Right renal cortex interstitium (tissue), 3 donors: ENCODE measurements at places on chromosomes 1 and 21.

DNA sequence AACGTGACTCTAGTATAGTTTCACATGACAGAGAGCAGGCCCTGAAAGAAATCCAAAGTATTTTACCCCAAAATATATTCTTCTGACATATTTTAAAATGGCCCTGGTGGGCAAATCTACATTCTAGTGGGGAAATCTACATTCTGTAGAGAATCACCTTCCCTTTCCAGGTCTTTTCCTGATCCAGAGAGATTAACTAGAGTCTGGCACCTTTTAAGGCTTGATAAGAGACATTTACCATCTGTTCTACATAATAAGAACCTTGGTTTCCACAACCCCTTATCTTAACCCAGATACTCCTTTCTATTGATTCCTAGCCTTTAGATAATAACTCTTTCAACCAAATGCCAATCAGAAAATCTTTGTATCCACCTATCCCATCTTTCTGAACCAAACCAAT is 17.0 kb upstream of the L1TD1 start:
- no peak for DNase-seq

GRCh38 chr1:186873687-186874086 is 44.9 kb downstream of the PLA2G4A start:
- no peak for DNase-seq

- no peak for DNase-seq
Observed at GRCh38 chr21:38293765-38294164, 37.0 kb downstream of the KCNJ15 start.

GRCh38 chr1:241688940-241689368 is 36.9 kb downstream of the WDR64 start:
- no peak for DNase-seq

DNA sequence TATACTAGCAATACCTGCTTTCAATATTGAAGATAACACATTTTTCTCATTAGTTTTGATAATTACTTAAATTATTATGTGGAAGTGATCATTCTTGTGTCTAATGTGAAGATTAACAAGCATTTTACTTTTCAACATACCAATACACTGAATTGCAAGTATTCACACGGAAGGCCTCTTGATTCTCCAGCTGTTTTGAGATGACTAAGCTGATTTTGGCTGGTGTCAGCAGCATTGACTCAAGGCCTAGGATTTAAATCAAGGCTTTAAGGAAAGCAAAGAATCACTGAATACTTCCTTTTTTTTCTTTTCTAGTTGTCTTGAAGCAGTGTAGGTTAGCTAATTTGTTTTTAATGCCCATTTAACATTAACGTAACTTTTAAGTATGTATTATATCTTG is 373.7 kb downstream of the SRGAP2C start:
- no peak for DNase-seq

- no peak for DNase-seq
Observed at GRCh38 chr1:208766832-208767231, 522.6 kb upstream of the PLXNA2 start.

GRCh38 chr1:9849691-9850441 is 26.1 kb upstream of the CLSTN1 start:
- no peak for DNase-seq

GRCh38 chr1:203425663-203425975 is 50.0 kb upstream of the PRELP start:
- DNase-seq = no peak

DNA sequence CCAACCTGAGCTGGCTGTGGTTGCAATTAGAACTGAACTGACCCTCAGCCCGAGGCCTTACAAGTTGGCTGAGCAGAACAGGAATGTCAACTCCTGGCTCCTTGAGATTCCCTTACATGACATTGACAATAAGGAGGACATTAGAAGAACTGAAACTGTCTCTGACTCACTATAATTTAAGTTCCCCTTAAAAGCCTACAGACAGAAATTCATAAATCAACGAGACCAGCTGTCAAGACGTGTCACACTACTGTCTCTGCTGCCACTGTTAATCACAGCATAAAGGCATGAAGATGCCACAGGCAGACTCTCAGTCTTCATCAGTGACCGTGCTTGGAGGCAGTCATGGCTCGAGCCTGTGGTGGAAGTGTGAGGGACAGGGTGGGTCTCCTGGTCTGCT is 168.8 kb downstream of the GABPA start:
- no peak for DNase-seq

GRCh38 chr1:93029317-93029716 is 49.8 kb upstream of the MTF2 start:
- no peak for DNase-seq

GRCh38 chr21:44067011-44067839 is 40.0 kb upstream of the PWP2 start:
- no peak for DNase-seq

GRCh38 chr21:35223480-35224156 is 174.5 kb upstream of the RUNX1 start:
- DNase-seq = no peak

GRCh38 chr1:55775007-55775406 is 559.8 kb upstream of the USP24 start:
- DNase-seq = no peak

GRCh38 chr1:222938986-222939385 is 124.1 kb downstream of the DISP1 start:
- DNase-seq = no peak

DNA sequence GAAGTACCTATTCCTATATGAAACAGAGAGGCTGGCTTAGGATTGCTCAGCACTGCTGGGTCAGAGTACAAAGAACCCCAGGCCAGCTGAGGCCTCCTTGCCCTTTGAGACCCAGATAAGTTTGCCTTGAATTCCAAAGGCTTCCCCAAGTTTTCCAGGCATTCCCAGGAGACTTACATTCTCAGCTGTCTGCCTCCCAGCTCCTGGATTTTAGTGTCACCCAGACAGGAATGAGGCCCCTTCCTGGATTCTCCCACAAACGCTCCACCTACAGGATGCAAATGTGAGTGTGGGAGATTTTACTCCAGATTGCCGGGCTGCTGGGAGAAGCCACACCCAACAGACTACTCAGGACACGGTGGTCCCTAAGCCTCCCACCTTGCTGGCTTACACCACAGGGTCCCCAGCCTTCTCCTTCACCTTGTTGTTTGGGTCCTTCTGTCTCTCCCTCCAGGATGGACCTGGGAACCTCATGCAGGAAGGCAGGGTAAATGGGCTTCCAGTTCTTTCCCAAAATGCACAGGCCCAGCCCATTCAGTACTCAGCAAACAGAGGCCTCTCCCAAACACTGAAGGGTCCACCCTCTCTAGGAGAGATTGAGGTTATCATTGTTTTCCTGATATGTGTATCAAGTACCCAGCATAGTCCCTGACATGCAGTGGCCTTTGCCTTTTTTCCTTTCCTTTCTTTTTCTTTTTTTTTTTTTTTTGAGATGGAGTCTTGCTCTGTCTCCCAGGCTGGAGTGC is 10.6 kb downstream of the RHBG start:
- DNase-seq = no peak

DNA sequence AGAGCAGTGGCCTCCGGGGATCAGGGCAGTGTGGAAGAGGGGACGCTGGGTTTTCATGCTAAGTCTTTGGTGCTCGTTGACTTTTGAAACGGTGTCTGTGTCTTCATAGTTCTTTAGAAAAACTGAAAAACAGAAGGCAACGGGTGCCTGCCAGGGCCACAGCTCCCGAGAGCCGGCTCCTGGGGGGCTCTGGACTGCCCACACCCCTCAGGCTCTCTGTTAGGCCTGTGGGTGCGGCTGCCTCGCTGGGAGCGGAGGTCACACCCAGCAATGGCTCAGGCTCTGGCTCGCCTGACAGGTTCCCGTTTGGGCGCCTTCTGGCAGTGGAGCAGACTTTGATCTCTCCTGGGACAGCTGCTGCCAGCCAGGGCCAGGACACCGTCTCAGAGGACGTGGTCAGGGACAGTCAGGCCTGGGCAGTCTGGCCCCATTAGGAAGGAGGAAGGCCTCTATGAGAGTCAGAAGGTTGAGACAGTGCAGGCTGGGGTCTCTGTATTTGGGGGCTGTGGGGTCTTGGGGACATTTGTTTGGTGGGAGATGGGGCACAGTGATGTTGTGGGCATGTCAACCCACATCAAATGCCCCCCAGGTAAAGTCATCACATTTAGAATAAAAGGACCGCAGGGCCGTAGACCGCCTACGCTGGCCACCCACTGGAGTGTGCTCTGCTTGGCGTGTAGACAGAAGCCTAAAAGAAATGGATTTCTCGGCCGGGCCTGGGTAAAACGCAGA is 5.6 kb downstream of the ARHGEF16 start:
- no peak for DNase-seq

- no peak for DNase-seq
Observed at GRCh38 chr1:2163205-2163604, 31.4 kb downstream of the FAAP20 start.

DNA sequence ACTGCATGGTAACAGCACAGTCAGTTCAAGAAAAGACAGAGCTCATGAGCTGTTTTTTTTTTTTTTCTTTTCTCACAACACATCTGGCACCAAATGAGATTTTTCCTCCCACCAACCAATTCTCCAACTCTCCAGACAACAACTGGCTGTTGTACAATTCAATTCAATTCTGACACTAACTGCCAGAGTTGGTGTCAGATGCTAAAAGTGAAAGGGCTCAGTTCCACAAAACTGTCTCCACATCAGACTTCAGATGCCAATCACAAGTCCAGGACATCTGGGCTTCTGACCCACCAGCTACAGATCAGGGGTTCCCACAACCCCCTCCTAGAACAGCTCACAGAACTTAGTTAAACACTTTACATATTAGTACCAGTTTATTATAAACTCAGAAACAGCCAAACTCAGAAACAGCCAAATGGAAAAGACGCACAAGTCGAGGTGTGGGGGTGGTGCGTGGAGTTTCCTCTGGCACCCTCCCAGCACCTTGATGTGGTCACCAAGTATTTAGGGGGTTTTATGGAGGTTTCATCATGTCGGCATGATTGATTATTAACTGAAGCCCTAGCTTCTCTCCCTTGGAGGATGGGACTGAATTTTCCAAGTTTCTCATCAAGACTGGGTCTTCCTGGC is 39.2 kb upstream of the LRRC8D start:
- no peak for DNase-seq

GRCh38 chr1:194367121-194367520 is 1180.7 kb upstream of the B3GALT2 start:
- DNase-seq = no peak

DNA sequence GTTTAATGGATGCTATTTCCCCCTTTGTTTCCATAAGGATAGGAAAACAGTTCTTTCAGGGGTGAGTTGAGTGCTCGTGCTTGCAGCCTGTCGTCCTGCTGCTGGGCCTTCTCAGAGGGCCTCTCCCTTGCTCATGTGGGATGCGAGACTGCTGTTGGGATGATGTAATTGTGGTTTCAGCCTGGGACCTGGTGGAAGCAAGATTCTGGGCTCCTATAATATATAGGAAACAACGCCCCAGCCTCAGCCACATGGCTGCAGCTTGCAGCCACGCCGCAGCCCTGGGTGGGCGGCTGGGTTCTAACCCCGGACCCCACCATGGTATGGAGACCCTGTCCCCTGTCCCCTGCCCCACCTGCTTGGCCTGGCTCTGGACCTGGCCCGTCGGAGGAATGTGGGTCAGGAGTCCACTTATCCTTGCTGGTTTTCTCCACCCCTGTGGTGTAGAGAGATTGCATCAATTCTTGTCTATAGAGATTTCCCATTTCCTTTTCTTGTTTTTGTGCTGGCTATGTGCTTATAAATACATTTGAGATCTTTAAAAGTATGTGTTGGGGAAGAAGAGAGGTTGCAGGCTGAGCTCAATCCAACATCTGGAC is 357.8 kb downstream of the SIPA1L2 start:
- DNase-seq = no peak

DNA sequence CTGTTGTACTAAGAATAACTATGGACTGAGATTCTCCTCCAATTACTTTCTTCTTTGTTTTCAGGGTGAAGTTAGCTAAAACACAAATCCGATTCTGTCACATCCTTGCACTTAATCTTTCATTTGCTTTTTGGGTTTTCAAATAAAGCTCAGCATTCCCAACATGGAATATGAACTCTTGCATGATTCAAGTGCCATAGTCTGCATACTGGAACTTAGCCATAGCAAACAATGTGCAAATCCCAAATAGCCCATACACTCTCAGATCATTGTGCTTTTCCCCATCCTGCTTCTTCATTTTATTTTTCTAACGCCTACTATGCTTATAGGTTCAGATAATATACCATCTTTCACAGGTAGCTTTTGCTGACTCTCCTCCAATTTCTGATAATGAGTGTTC is 455.8 kb upstream of the PRMT6 start:
- no peak for DNase-seq

GRCh38 chr1:225258811-225259210 is 169.0 kb downstream of the LBR start:
- no peak for DNase-seq

GRCh38 chr1:53367503-53368313 is 39.8 kb upstream of the LRP8 start:
- DNase-seq = no peak

- DNase-seq = no peak
Observed at GRCh38 chr1:25872713-25873112, 2.8 kb downstream of the PAQR7 start.

- no peak for DNase-seq
Observed at GRCh38 chr1:111857194-111857651, 101.5 kb downstream of the DDX20 start.

GRCh38 chr1:3530926-3531818 is 76.7 kb downstream of the ARHGEF16 start:
- peak; percentile 65 for DNase-seq

GRCh38 chr1:155003227-155003765 is 694 bp downstream of the ZBTB7B start:
- DNase-seq = no peak

DNA sequence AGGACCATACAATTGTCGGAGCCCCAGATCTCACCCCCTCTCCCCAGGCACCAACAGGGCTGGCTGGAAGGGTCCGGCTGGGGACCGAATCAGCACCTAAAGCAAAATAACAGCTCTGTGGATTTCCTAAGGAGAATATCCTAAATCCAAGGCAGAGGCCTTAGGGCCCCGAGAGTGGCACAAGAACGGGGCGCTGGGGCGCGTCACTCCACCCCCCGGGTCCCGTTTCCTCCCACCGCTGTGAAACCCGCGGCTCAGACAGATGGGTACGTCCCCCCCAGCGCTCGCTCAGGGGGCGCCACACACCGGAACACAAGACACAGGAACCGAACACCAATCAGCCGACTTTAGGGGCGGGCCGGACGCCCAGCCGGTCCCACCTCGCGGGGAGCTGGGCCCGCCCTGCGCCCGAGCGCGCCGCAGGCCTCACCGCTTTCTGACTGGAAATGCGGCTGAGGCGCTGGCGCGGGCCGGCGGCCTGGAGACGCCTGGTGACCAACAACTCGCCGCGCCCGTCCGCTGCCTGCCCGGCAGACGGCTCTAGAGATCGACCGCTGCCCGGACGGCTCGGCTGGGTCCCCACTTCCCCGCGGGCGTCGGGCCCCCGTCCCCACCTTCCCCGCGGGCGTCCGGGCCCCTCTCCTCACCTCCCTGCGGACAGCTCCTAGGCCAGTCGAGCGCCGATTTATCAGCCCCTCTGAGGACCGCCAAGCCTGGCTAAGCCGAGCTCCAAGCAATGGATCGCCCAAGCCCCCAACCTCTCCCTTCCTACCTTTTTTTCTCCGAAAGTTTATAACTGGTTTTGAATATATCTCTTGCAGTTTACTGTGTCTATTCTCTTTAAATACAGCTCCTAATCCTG is at the start of gene HFM1:
TSS of gene HFM1 (minus strand) at position 687 of the 862 bp plus-strand sequence. CDS start 3,755 bp downstream, outside the sequence.
- peak; percentile 63 for DNase-seq

GRCh38 chr1:53381790-53382401 is 54.0 kb upstream of the LRP8 start:
- no peak for DNase-seq
